Stimulated activated CD8-positive, alpha-beta memory T cell treated with anti-CD3 and anti-CD28 coated beads, Interleukin-7, amount 100 ng/mL, for 24 hours (primary cell): ENCODE measurements at places on chromosomes 6 and 20.

DNA sequence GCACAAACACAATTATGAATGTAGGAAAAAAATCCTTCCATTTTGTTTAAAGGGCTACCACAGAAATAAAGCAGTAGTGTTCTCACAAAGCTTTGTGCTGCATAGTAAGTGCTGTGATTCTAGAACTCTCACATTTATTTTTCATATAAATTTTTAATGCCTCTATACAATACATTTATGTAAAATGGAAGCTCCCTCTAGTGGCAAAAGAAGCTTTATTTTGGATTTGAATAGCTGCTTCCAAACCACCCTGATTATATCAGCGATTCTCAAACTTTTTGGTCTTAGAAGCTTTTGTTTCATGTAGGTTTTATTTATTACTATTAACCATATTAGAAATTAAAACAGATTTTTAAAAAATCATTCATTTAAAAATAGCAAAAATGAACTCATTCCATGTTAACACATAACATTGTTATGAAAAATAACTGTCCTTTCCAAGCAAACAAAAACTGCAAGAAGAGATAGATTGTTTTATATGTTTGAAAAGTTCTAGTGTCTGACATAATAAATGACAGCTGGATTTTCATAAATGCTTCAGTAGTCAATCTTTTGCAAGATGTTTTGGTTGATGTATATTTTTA, 38.4 kb downstream of the HS3ST5 start:
- no peak for DNase-seq

DNA sequence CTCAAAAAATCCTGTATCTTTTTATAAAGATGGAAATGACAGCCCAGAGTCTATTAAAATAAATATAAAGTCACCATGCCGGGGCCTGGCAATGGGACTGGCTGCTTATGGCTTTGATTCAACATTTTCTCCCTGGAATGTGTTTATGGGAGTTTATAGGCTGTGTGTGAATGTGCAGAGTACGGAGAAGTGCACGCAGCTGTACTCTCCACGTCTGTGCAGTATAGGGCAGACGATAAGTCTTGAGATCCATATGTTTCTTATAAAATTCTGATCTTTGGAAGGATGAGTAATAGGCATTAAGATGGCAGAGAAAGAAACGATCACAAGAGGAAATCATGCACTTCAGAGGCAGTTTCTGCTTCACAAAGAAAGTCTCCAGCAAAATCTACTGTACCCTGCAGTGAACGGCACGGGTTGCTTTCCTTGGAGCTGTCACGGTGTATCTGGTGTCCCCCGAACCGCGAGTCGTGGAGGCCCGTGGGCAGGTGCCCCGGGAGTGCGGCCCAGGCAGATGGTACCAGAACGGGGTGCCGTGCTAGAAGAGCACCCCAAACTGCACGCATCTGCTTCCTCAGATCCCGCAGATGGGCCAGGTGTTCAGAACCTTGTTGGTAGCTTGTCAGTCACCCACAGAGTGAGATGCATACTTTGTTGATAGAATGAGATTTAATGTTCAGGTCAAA, 382.5 kb downstream of the TAF4 start:
- no peak for DNase-seq

GRCh38 chr20:50744143-50744792, 12.9 kb downstream of the PARD6B start:
- DNase-seq, result no peak

DNA sequence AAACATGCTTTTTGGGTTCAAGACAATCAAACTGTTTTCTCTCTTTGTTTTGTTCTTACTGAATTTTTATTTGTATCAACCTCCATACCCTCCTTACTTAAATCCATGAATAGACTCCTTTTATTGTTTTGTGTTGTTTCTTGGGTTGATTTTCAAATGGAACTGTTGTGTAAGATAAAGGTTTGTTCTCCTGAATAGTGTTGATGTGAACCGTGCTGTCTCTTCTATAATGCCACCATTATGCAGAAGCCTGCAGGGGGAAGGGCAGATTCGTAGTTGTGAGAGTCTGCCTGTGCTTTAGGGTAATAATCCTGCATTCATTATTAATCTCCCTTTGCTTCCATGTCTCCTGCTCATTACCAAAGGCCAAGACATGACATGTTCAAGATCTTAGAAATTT, 105.9 kb downstream of the CDKAL1 start:
- no peak for DNase-seq

- no peak for DNase-seq
These were observed 278.0 kb downstream of the ESR1 start for GRCh38 chr6:152085451-152085921.

GRCh38 chr20:47296950-47297349, 59.5 kb downstream of the ZMYND8 start:
- no peak for DNase-seq

DNA sequence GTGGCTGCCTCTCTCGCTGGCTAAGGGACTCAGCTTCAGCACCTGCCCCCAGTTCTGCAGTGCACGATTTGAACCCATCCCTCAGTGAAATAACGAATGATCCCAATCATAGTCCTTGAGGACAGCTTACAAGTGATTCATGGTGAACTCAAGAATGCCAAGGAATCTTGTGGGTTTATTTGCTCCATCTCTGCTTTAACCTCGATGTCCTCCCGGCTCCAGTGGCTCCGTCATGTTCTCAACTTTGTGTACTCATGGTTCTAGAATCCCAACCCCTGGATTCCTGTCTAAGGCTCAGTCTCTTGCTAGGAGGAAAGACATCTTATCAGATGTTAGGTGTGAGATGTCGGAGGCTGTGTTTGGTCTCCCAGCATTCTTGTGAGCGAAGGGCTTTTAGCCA, 29.0 kb upstream of the GTSF1L start:
- DNase-seq, result no peak

- DNase-seq, result no peak
These were observed 56.0 kb downstream of the RIN2 start for GRCh38 chr20:19813846-19814640.

- DNase-seq, result no peak
These were observed 104.1 kb downstream of the PSMB1 start for GRCh38 chr6:170448751-170449630.

DNA sequence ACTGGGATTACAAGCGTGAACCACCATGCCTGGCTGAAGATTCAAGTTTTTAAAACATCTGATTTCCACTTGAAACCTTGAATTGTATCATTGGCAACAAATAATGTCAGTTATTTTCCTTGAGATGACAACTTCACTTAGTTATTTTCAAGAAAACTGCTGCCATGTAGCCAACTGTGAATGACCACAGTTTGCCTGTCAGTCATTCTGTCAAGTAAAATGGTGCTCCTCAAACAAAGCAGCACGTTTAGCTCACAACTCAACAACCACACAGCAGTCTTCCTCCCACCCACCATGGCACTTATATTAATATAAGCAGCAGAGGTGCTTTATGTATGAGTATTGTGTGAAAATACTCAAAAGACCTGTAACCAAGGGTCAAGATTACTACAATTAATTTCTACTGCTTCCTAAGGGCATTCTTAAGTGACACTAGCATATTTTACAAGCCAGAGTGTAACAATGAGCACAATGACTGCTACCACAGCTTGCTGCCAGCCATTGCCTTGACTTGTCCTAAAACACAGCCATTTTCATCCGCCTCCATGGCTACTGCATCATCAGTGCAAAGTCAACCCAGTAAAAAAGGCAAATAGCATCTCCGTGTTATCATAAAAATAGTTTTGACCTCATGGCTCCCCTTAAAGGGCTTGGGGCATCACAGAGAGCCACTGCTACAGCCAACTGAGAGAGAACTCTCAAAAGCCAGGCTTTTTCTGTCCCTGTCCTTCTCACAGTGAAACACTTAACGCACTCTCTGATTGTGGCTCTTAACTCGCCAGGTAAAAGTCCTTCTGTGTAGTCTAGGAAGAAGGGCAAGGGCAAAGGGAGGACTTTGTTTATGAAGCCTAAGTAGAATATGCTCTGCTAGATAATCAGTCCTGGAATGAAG, 96.4 kb upstream of the TAB2 start:
- no peak for DNase-seq

DNA sequence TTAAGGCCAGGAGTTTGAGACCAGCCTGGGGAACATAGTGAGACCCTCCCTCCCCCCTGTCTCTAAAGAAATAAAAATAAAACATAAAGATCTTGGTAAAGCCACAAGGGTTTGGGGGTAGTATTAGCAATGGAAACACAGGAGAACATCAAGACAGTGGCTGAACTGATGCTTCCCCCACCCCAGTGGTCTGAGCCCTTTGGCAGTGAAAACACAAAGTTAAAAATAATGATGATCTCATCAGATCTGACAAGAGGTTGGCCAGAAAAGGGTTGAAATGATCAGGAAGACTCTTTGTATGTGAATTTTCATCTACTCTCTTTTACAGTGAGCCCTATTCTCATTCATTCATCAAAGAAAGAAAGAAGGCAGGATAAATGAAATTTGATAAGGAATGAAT, 93.7 kb downstream of the KCNB1 start:
- DNase-seq, result no peak

DNA sequence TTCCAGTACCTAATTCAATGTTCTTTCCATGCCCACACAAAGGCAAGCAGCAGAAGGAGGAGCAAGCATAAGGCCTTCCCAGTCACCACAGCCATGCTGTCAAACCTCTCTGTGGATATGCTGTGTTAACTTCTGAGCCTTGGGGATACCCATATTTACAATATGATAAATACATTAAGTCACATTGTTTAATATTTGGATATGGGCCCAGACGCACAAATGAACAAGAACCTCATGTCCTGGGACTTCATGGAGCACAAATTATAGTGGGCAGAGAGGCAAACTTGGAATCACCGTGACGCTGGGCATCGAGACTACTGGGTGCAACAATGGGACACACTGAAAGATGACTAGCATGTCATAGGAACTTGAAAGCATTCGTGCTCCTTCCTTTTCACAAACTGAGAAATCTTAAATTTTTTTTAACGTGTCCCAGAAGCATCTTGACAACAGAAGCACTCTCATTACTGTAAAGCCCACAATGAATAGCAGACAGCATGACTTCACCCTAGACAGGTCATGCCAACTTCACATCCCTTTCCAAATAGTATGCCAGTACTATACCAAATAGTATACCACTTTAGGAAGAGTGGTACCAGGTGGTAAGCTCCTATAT, 16.0 kb downstream of the SOD2 start:
- DNase-seq, result no peak

GRCh38 chr6:170022827-170023619, 267.9 kb downstream of the DLL1 start:
- DNase-seq, result no peak

GRCh38 chr6:14660806-14661579, 543.4 kb downstream of the CD83 start:
- peak; percentile 3 for DNase-seq

DNA sequence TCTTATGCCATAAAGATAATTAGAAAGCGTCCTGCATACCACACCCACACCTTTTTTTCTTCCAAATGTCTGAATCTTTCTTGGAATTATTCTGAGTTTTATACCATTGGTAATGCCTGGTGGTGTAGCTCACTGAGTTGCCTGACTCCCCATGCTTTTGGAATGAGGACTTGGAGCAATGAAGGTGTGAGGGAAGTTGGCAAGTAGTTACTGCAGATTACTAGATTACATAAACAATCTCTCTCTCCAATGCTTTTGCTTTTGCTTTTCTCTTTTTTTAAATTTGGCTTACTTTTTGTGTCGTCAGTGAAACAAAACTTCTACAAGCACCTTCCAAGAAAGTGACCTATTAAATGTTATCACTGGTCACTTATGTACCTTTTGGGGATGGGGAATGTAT, 406.1 kb upstream of the SOX4 start:
- DNase-seq, result no peak

DNA sequence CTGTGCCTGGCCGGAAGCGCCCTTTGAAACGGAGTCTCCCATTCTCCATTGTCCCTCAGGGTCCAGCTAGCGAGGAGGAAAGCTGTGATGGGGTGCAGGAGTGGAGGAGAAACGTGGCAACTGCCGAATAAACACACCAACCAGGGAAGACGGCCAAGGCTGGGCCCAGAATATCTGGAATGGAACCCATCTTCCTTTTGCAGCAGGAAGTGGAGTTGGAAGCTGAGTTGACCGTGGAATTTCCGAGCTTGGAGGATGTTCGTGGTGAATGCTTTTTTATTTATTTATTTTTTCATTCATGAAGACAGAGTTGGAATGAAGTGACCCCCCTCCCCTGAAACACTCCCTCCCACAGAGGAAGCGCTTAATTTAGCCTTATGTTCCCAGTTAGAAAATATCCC, 105.6 kb upstream of the RNF24 start:
- DNase-seq, result no peak

GRCh38 chr6:142874676-142875075, 70.3 kb downstream of the HIVEP2 start:
- no peak for DNase-seq

- no peak for DNase-seq
These were observed 119.5 kb upstream of the SGK1 start for GRCh38 chr6:134437376-134437775.

- DNase-seq, result no peak
These were observed 83.0 kb downstream of the SCAND1 start for GRCh38 chr20:35871259-35871771.

DNA sequence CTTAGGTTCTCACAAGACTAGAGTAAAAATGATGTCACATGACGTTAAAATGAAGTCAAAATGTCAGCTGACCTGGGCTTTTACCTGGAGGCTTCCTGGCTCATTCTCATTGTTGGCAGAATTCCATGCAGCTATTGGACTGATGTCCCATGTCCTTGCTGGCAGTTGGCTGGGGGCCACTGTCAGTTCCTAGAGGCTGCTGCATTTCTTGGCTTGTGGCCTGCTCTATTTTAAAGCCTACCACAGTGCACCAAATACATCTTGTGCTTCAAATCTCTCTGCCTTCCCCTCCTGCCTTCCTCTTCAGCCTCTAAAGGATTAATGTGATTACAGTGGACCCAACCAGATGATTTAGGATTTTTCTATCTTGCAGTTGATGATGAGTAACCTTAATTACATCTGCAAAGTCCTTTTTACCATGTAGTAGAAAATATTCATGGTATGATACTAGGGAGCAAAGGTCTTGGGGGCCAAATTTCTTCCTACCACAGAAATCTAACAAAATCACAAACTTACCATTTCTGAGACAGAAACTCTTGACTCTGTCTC, 81.9 kb downstream of the FIG4 start:
- DNase-seq, result no peak

DNA sequence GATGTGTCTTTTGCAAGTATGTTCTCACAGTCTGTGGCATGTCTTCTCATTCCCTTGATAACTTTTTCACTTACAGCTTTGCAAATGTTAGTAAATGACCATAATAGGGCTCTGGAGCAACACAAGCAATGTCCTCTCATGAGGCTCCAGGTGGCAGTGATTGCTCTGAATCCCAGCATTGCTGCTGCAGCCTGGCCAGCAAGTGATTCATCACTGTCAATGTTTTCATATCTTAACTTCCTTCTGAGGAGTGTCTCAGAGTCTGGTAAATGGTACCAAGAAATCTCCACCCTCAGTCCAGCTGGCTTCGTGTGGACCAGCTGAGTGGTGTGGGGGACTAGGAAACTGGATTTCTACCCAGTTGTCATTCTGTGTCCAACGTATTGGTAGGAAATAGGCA, 139.6 kb downstream of the MYLK4 start:
- no peak for DNase-seq

GRCh38 chr6:88426005-88426404, 259.9 kb upstream of the CNR1 start:
- no peak for DNase-seq

- no peak for DNase-seq
These were observed 8.7 kb downstream of the FNDC11 start for GRCh38 chr20:63562461-63563224.
